ENCODE measurements at places on chromosomes 1 and 21.

DNA sequence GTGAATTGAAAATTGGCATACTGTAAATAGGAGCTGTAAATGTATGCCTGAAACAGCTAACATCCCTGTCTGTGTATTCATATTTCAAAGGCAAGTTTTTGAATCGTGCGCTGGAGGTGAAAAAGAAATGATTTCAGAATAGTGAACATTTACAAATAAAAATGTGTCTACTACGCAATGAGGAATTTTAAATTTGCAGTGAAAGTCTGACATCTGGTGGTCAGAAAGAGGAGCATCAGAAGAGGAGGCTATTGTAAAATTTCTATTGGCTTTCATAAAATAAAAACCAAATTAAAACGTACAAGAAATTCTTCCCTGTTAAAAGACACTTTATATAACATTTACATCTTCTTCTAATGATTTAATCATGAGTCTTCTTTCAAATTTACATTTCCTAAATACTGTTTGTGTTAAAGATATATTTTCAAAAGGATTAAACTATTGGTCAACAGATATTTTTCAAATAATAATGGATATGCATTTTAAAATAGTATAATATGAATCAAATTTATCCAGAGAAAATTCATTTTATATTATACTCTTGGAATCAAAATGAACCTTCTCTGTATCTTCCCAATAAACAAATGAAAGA is 113.7 kb upstream of the RRP15 start:
- DNase-seq, result no peak

- DNase-seq, result no peak
Observed at GRCh38 chr1:234229581-234230387, 143.5 kb upstream of the COA6 start.

DNA sequence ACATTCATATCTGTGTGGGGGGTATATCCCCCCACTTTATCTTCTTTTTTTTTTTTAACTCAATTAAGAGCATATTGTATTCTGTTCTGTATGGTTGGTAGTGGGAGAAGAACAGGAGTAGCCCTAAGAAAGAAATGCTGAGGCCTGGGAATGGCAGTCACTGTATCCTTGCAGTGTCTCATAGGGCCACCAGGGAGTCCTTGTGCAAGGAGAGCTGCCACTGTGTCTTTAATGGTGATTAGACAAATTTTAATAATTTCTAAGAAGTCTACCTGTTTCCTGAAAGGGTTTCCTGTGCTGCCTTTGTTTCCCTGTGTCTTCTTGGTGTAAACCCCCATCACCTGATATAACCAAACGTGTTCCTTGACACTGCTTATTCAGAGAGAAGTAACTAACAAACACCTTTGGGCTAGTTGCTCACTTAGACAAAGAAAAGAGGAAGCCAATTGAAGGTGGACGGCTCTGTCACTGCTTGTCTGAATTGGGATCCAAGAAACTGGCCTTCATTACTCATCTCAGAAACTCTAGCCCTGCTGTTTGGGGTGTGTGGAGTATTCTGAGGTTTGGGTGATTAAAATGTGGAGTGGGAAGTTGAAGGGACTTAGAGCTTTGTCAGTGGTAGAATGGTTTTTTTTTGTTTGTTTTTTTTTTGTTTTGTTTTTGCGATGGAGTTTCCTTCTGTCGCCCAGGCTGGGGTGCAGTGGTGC is 15.2 kb downstream of the GIPC2 start:
- DNase-seq, result no peak

GRCh38 chr1:240362046-240362445 is 249.9 kb downstream of the GREM2 start:
- no peak for DNase-seq

DNA sequence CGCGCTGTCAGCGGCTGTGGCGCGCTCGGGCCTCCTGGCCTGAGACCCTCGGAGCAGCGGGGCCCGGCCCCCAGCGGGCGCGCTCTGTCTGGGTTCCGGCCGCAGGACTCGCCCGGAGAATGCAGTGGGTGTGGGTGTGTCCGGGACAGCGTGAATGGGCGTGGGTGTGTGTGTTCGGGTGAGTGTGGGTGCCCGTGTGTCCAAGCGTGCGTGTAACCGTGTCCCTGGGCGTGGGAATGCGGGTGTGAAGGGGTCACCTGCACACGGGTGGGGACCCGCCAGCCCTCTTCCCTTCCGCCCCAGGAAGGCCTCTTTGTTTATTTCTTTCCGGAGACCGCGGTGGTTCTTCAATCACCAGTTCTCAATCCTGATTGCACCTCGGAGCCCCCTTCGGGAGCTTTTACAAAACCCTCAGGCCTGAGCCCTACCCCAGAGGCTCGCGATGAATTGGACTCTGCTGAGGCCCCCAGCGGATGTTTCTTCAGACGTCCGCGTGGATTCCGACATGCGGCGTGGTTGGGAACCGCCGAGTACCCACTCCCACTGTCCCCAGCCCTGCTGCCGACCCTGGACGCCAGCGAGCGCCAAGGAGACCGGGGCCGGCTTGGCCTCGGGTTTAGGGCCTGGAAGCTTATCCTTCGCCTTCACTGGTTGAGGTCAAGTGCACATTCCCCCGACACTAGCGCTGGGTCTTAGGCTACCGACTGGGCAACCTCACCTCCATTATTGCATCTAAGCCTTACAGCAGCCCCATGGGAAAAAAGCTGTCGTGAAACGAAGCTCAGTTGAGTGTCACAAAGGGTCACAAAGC is 19.3 kb downstream of the SERTAD4 start:
- DNase-seq, result no peak

GRCh38 chr1:2534687-2535441 is 4.8 kb upstream of the HES5 start:
- DNase-seq, result no peak

All from activated T-cell treated with anti-CD3 and anti-CD28 coated beads for 4 hours (primary cell).